ENCODE measurements at places on chromosomes 2 and 18. TPM values are rescaled to one million over a fixed set of nuclear protein-coding genes. Genes with fewer than 3 reads are reported as not detected.

Gene RPRM
- total RNA-seq, result not detected

Gene GPR55
- 7.4 TPM for total RNA-seq

Gene PLGLB2
- total RNA-seq, result 1.3 TPM

Gene PLCD4
- total RNA-seq, result 0.38 TPM

Gene NAT8
- total RNA-seq, result not detected

Measured in activated CD4-positive, alpha-beta memory T cell treated with anti-CD3 and anti-CD28 coated beads, Interleukin-2, amount 10 ng/mL, durations not matched to agents 7 days and 5 days (primary cell).